ENCODE measurements at places on chromosomes 12 and 14.

DNA sequence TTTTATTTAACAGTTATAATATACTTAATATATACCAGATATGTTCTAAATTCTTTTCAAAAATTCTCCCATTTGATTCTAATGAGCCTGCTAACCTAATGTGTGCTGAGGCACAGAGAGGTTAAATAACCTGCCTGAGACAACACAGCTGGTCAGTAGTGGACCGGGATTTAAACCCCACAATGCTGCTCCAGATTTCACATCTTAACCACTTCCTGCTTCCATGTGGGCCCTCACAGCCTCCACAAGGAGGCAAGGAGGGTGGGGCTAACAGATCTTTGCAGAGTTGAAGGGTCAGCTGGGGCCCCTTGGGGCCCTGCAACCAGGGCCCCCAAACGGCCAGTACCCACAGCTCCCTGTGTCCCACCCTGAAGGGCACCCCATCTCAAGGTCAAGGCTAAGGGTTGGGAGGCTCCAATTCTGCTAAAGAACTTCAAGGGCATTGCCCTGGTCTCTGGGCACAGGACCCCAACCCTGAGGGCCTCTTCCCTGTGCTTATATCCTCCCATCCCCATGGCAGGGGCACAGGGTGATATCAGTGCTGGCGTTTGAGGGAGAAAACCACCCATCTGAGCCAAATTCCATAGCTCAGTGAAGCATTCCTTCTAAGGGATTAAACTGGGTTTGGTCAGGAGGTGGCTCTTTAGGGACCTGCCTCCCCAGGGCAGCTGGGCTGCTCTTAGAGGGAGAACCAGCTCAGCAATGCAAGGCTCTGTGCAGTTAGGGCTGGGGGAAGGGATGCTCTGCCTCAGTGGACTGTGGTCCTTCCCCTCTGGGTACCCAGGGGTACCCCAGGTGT lies 2.2 kb downstream of the KRT80 start:
- no peak for DNase-seq

GRCh38 chr12:8508910-8509841 lies 4.1 kb upstream of the CLEC4D start:
- DNase-seq = no peak

- DNase-seq = no peak
Measured at GRCh38 chr12:121800694-121801594, 2.9 kb upstream of the SETD1B start.

- no peak for DNase-seq
Measured at GRCh38 chr14:32419429-32419828, 90.3 kb downstream of the AKAP6 start.

DNA sequence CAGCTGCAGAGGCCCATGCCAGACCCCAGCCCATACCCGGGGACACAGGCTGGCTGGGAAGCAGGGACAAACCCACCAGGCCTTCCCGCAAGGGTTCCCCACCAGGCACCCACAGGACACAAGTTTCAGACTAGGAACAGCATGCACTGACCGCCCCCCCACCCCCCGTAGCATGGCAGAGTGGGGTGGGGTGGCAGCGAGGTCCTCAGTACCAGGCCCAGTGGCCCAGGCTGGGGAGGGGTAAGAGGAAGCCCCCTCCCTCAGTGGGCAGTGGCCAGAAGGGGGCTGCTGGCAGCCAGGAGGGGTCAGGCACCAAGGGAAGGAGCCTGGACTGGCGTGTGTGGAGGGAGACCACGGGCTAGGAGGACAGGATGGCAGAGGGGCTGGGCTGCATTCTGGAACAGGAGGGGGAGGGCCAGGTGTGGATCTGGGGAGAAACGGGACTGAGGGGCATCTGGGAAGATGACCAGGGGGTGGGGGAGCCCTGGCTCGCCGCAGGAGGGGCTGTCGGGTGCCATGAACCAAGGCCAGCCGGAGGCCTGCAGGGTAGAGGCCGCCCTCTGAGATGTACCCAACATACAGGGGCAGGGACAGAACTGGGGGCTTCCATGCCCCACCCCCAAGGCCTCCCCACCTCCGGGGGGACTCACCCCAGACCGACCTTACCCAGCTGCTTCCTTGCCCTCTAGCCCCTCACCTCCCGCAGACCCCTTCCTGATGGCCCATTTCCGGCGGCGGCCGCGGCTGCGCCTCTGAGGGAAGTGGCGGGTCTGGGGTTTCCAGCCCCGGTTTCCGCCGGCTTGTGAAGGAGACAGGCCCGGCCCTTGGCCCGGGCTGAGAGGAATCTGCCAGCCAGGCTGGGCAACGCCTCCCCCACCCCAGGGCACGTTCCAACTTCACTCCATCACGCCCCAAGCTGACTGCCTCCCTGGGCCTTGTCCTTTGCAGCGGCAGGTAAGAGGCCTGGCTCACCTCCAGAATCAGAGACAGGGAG lies 5.6 kb upstream of the JAG2 start:
- DNase-seq = peak; percentile 25

DNA sequence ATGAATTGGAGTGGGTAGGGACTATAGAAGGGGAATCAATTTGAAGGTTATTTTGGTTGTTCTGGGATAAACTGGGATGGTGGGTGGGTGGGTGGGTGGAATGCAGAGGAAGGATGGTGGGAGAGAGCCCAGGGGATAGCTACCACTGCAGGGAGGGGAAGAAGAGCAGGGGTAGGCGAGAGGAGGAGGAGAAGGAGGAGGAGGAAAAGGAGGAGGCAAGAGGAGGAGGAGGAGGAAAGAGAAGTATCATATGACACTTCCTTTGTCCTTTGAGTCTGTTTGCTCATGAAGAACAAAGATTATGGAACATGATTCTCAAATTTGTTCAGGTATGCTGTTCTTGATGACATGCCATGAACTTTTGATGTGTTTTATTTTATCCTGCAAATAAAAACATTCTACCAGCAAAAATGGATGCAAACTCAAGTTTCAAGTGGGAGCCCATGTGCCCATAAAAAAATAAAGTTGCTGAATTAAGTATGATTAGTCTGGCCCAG lies 4.1 kb upstream of the BEST3 start:
- no peak for DNase-seq

DNA sequence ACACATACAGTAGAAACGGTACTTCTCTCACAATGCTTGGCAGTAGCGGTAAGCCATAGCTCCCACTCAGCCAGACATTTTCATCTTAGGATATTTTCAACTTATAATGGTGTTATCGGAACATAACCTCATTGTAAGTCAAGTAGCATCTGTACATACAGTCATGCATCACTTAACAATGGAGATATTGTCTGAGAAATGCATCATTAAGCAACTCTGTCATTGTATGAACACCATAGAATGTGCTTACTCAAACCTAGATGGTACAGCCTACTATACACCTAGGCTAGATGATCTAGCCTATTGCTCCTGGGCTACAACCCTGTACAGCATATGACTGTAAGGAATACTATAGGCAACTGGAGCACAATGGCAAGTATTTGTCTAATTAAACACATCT lies 40.8 kb downstream of the RPS6KA5 start:
- DNase-seq = no peak

Data from stimulated activated CD8-positive, alpha-beta memory T cell treated with anti-CD3 and anti-CD28 coated beads, Interleukin-12 subunit alpha, Interleukin-12 subunit beta, amount 100 ng/mL, for 1 hour (primary cell).